ENCODE measurements at places on chromosomes 7 and 10.

GRCh38 chr10:9635691-9636090 is 1382.0 kb upstream of the CELF2 start:
- peak; percentile 17 for DNase-seq

- DNase-seq, result no peak
Measured at GRCh38 chr10:129505500-129506075, 38.5 kb downstream of the MGMT start.

GRCh38 chr7:132049462-132050304 is 493.3 kb upstream of the PODXL start:
- DNase-seq, result no peak

GRCh38 chr10:22156750-22157149 is 61.1 kb downstream of the EBLN1 start:
- DNase-seq, result no peak

- DNase-seq, result no peak
Measured at GRCh38 chr10:32961895-32962369, 3.9 kb upstream of the ITGB1 start.

DNA sequence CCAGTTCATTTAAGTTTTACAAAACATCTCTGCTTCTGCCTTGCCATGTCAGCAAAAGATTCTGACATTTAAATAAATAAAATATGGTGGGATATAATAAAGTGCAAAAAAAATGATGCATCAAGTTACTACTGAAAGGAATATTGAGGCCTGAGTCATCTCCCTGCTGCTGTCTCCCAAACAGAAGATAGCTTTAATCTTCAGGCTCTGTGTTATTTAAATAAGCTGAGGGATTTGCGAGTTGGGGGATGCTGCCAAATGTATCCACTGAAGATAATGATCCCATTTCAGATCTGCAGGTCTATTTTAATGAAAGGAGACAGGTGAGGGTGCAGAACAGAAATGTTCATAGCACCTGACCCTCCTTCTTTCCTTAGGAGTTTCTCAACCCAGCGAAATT is 720.8 kb downstream of the AUTS2 start:
- DNase-seq, result no peak

DNA sequence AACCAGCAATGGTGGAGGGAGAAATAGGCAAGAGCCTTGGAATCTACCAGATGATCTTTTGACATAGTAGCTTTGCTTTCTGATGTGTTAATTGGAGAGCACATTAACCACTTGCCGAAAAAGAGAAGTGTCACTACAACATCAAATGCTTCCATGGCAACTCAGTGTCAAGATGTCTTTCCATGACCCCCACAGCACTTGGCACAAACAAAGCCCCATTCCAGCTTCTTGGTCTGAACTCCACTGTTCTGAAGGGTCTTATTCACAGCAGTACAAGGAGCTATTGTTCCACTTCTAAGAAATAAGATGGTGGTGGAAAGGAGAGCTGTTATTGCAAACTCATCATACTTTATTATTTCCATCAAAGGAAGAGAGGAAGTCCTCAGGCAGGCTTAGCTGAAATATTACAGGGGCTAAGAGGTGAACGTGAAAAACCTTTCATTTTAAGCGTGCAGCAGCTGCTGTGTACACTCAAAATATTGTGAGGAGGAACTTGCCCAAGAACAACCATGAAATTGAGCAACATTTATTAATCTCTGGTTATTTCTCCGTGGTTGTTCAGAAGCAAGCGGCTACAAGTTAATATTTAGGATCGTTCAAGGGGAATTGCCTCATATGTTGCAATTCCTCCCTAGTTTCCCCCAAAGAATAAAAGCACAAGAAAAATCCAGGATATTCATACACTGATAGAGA is 354.8 kb upstream of the CELF2 start:
- DNase-seq, result no peak

GRCh38 chr7:108045669-108046068 is 42.7 kb upstream of the LAMB1 start:
- peak; percentile 19 for DNase-seq

- DNase-seq, result no peak
Measured at GRCh38 chr7:92915348-92915747, 79.0 kb upstream of the CDK6 start.

DNA sequence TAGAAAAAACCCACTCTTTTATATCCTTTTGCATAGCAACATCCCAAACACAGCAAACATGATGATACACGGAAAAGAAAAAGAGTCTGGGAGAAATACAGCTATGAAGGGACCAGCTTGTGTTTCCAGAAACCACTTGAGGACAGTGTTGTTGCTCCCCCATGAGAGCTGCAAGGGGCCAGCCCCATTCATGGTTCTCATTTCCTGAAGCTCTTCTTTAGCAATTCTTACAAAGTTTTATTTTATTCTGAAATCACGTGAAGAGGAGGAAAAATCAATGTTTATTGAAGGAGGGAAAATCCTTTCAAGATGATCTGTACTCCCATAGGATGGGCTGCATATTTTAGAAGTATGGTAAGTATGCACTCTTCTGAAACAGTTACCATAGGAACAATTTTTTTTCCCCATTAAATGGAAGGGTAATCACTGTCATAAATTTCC is 17.5 kb upstream of the PRTFDC1 start:
- no peak for DNase-seq

- DNase-seq, result no peak
Measured at GRCh38 chr10:43640603-43641002, 8.1 kb downstream of the ZNF32 start.

DNA sequence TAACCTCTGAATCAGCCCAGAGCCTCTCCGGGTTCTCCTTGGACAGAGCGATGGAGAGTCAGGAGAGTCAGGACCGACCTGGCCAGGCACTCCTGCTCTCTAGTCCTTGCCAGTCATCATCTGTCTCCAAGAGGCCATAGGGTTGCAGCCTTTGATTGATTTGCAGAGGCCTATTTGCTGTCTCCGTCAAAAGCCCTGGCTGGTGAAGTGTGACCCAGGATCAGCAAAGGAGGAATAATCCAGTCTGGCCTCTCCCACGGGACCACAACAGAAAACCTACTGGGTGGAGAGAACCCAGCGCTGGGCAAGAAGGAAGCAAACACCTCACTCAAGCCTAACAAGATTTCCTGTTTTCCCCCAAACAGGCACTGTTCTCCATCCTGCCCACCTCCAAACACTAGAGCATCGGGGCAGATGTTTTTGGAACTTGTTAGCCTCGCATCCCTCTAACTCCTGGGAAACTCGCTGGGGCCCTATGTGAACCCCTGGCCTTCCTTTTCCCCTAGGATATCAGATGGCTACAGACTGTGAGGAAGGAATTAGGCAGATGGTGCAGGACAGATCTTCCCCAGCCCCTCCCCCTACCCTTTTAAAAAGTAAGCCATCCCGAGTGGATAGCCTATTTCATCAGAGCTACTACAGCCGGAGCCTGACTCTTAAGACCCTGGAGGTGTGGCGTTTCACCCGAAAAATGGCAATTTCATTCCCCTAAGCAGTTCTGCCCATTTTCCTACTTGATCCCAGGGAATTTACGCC is 54.3 kb downstream of the PODXL start:
- no peak for DNase-seq

- DNase-seq, result no peak
Measured at GRCh38 chr7:91330191-91330808, 66.1 kb downstream of the FZD1 start.

- DNase-seq, result no peak
Measured at GRCh38 chr7:157238087-157238486, 98.7 kb upstream of the DNAJB6 start.

GRCh38 chr10:86632009-86632800 is 22.1 kb upstream of the OPN4 start:
- DNase-seq, result no peak

- no peak for DNase-seq
Measured at GRCh38 chr7:144834641-144835144, 1.2 kb downstream of the TPK1 start.

GRCh38 chr7:108627476-108628051 is 57.9 kb downstream of the DNAJB9 start:
- DNase-seq, result no peak

DNA sequence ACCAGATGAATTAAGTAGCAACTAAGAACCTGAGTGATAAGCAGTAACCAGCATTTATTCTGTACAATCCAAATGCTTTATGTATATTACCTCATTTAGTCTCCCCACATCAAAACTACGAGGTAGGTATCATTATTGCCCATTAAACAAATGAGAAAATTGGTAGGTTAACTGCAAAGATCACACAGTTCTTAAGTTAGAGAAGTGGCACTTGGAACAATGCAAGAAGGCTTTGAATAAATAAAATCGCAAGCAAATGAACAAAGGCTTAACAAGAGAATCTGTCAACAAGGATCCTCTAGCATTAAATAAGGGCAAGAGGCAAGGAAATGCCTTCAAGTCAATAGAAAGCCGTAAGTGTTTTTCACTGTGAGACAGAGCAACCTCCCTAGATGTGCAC is 70.2 kb downstream of the USP6NL start:
- DNase-seq, result no peak

DNA sequence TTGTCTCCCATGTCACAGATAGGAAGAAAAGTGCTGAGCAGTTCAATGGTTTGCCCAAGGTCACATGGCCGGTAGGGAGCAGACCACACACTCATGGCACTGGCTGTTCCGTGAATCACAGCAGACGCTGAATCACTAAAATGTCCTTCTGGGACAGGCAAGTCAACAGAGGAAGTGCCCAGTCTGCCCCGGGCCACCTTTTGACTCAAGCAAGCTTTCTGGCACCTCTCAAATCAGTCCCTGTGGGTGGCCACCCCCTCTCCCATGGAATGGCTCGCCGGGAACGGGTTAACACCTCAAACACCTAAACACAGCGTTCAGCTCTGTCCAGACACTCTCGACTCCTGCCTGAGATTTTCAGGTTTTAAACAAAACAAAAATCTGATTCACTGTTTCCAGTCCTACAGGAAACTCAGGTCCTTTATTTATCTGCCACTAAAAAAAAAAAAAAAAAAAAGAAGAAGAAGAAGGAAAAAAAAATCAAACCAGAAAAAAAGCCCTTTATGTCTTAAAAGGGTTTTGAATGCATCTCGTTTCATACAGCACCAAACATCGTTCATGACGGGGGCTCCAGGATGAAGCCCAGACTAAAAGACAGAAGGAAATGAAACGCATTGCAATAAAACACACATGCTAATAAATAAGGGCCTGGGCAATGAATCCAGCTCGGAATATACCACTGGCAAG is 15.5 kb downstream of the CARD11 start:
- no peak for DNase-seq

- DNase-seq, result no peak
Measured at GRCh38 chr10:613271-614138, 76.0 kb downstream of the DIP2C start.

DNA sequence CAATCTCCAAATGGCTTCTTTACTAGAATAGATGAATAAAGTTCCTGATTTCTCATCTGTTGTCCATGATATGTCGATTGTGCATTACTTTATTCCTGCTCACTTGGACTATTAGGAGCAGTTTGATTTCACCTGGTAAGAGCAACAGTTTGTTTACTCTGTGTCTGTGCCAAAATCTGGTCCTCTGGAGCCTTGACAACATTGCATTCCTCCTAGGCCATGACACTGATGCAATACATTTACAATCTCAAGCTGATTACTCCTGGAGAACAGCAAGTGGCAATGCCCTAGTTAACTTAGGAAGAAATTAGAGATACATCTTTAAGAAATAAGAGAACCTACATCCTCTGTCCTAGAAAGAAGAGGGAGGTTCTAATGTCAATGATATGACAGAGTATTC is 71.8 kb downstream of the SGCE start:
- DNase-seq, result no peak

DNA sequence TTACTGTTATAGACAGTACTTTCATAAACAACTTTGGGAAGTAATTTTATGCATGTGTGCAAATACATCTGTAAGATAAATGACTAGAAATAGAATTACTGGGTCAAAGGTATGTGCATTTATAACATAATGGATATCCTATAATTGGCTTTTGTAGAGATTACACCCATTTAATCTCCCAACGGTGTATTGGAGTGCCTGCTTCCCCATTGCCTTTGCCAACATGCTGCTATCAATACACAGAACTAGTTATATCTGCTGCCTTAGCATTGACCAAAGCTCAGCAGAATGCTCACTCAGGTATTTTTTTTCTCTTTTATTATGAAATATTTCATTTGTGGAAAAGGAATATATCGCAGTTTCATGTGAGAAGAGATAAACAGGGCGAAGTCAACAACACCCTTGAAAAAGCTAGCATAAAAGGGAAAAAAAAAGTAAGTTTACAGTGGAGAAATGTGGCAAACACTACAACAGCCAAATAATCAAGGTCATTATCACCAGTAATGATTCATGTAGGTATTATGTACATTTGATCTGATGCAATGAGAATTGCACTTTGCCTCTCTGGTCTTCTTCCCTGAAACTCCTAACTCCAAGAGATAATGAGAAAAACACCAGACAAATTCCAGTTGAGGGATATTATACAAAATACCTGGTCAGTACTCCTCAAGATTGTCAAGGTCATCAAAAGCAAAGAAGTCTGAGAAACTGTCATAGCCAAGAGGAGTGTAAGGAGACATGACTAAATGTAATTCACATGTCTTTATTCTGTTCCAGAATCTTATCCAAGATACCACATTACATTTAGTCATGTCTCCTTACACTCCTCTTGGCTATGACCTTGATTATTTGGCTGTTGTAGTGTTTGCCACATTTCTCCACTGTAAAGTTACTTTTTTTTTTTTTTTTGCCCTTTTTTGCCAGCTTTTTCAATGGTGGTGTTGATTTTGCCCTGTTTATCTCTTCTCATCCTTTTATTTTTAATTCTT is 36.8 kb downstream of the MARCHF5 start:
- DNase-seq, result peak; percentile 24

DNA sequence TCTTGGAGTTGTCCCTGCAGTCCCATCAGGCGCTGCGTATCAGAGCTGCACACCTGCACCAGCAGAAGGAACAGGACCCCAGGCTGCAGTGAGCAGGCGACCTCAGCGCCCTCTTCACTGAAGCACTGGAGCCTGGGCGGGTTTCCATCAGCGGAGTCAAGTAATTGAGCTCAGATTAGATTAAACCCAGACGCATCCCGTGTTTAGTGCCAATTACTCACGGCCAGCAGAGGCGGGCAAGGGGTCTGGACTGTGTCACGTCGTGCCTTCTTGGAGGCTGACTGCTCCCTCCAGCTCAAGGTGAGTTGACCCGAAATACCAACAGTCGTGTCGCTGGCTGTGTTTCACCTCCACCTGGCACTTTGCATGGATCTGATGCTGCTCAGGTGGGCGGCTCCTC is 123.6 kb downstream of the CXCL12 start:
- no peak for DNase-seq

DNA sequence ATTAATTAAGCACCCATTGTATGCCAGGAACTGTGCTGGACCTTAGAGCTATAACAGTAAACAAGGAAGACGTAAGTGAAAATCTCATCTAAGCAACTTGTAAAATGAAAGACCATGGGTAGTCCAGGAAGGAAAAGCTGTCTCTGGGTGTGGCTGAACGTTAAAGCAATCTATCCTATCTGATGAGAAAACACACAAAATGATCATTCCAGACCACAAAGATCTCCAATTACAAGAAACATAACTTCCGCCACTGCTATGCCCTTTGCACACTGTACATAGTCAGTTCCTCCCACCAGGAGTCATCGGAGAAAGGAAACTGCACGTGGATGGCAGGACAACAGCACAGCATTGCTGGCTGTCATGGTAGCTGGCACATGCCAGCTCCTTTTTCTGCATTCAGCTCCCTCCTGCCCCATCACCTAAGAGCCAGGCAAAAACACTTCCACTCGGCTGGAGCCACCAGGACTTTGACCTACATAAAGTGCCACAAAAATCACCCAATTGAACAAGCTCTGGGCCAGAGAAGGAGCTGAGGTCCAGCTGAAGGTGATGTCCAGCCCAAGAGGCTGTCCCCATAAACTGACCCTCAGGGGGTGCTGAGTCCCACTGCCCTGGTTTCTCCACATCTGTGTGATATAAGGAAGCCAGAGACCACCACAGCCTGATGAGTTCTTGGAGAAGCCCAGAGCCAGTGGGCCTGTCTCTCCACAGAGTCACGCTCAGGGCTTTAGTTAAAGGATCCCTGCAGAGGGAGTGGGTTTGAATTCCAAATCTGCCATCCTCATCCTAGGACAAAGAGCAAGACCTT is 56.4 kb downstream of the STEAP1B start:
- no peak for DNase-seq
